ENCODE measurements at places on chromosomes 6 and 20. TPM values are rescaled to one million over a fixed set of nuclear protein-coding genes. Genes with fewer than 3 reads are reported as not detected.

ZNF311 gene
- 0.31 TPM for total RNA-seq

PRR18 gene
- total RNA-seq, result not detected

CUTA gene
- total RNA-seq, result 197 TPM

HLA-DRB5 gene
- total RNA-seq, result 2.9 TPM

HSPA12B gene
- total RNA-seq, result not detected

RREB1 gene
- total RNA-seq, result 34.2 TPM

All from activated naive CD4-positive, alpha-beta T cell treated with anti-CD3 and anti-CD28 coated beads, Interleukin-2, amount 10 ng/mL, durations not matched to agents 5 hours and 36 hours (primary cell).